ENCODE measurements at places on chromosomes 7 and 10.

DNA sequence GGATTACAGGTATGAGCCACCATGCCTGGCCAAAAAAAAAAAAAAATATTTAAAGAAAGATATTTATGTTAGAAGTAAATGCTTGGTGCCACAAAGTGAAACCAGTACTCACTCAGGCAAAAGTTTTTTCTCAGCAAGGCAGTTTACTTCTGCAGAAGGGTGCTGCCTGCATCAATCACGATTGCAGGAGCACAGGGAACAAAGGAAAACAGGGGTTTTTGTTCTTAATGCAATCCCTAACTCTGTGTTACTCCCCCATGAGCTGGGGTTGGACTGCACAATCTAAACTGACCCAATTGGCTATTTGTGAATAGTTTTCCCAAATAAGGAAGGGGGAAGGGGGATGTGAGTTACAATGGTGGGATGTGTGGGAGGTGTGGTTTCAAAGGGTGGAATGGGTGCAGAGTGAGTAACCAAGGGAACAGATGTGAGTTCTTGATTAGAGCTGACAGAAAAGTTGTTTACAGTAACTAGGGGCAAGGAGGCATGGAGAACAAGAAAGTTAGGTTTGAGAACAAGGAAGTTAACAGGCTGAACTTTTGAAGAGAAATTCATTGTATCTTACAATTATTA lies 255.4 kb downstream of the TYW1 start:
- DNase-seq = no peak

GRCh38 chr7:48087349-48087748 lies 1.7 kb upstream of the UPP1 start:
- DNase-seq = no peak

GRCh38 chr10:127310923-127311322 lies 114.5 kb upstream of the INSYN2A start:
- no peak for DNase-seq

DNA sequence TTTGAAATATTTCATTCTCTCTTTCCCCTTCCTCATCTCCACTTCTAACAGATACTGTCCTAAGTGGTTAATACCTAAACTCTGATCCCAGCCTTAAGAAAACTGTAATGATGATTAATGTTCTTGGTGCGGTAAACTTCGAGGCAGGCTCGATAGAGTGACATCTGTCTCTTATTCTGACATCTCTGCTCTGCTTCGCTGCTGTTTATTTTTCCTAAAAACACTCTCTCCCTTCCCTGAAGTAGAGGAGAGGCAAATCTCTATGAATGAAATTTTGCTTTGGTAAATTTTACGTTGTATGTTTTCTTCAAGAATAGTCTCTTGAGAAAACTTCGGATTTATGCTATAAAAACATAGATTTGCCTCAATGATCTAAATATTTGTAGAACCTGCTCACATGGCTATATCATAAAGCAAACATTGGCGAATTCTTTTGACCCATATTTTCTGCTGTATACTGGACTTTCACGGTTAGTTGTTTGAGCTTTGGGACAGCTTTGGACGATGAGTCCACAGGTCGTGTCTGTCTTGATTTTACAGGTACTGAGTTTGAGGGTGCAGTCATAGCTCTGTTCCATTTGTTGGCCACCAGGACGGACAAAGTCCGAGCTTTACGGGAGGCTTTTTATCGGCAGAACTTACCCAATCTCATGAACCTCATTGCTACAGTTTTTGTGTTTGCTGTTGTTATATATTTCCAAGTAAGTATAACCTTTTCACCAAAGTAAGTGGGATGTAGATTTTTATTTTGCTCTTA lies 27.1 kb downstream of the SEC61A2 start:
- no peak for DNase-seq

- DNase-seq = no peak
Observed at GRCh38 chr10:133401500-133401899, 7.5 kb downstream of the MTG1 start.

GRCh38 chr10:101630633-101630920 lies 42.5 kb downstream of the DPCD start:
- DNase-seq = no peak

- no peak for DNase-seq
Observed at GRCh38 chr10:73590881-73591799, at the start of gene USP54. Gene USP54, minus strand, starts transcription at chr10:73591342. Its CDS starts 15,684 bp downstream, at chr10:73575658.

GRCh38 chr7:114183311-114184088 lies 231.1 kb upstream of the FOXP2 start:
- no peak for DNase-seq

DNA sequence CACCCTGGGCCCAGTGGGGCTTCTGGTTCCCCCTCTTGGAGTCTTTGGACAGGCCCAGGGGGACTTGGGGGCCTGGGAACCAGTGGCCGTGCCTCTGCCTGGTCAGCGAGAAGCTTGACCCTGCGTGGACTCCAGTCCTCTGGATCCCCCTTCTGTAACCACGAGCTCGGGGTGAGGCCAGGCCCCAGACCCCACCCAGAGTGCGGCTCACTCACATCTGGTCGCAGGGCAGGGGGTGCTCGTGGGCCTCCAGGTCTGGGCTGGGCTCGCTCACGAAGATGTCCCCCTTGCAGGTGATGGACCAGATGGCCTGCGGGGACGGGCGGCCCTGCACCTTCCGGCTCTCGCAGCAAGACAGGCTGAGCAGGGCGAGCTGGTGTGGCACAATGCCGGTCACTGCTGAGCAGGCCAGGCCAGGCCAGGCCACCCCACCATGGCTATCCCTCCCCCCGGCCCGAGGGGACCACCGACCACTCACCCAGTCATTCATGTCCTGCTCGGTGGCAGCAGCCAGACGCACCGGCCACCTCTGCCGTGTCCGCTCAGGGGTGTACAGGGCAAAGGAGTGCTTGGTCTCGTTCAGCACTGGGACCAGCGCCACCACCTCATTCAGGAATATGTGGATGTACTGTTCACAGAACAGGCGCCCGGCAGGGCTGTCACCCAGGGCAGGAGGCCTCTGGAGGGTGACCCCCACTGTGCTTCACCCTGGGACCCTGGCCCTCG lies 19.7 kb downstream of the BHLHA15 start:
- DNase-seq = no peak

GRCh38 chr10:14742382-14742781 lies 32.3 kb downstream of the FAM107B start:
- no peak for DNase-seq

DNA sequence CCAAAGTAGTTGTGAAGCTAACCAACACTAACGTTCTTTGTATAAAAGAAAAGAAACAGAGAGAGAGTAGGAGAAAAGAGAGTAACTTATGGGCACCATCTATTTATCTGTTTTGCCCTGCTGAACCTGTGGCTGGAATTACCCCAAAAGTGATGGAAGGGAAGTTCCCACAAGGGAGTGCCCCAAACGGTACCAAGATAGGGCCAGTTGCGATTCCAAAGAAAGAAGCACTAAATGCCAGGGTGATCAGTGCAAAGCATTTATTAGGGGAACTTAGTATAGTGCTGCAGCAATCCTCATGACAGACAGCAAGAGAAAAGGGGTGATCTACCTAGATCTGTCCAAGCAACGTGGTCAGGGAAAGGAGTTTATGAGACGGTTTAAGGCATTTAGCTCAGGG lies 190.2 kb downstream of the SORCS3 start:
- DNase-seq = no peak

GRCh38 chr7:125668321-125668993 lies 738.8 kb upstream of the POT1 start:
- no peak for DNase-seq

DNA sequence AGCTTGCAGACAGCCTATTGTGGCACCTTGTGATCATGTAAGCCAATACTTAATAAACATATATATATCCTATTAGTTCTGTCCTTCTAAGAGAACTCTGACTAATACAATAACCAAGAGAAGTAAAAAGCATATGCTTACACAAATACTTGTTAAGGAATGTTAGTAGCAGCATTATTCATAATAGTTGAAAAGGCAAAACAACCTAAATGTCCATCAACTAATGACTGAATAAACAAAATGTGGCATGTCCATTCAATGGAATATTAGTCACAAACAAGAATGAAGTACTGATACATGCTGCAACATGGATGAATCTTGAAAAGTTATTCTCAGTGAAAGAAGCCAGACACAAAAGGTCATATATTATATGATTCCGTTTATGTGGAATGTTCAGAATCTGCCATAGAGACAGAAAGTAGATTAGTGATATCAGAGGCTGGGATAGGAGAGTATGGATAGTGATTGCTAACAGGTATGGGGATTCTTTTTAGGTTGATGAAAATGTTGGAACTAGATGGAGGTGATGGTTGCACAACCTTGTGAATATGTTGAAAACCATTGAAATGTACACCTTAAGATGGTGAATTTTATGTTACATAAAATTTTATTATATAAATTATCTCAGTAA lies 112.5 kb upstream of the UNC5B start:
- DNase-seq = no peak

GRCh38 chr7:1078985-1079384 lies 8.9 kb upstream of the GPER1 start:
- DNase-seq = peak; percentile 44

- no peak for DNase-seq
Observed at GRCh38 chr7:102834466-102834865, 78.3 kb upstream of the LRRC17 start.

GRCh38 chr10:670990-671389 lies 18.5 kb downstream of the DIP2C start:
- DNase-seq = no peak

DNA sequence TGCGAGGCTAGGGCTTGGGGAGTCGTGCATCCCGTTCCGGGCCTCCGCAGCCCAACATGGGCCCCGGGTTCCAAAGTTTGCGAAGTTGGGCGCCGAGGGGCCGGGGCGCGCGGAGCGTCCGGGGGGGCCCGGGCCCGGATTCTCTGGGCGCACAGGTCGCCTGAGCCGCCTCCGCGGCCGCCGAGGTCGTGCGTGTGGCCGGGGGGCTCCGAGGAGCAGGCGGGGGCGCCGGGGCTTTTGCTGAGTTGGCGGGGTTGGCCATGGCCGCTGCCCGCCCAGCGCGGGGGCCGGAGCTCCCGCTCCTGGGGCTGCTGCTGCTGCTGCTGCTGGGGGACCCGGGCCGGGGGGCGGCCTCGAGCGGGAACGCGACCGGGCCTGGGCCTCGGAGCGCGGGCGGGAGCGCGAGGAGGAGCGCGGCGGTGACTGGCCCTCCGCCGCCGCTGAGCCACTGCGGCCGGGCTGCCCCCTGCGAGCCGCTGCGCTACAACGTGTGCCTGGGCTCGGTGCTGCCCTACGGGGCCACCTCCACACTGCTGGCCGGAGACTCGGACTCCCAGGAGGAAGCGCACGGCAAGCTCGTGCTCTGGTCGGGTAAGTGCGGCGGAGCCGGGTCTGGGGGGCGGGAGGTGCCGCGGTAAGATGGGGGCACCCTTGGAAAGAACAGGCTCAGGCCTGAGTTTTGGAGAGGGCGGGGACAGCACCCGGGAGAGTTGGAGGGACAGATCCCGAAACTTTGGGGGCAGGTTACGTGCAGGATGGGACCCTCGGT lies 643 bp downstream of the SMO start:
- DNase-seq = peak; percentile 21
